ENCODE measurements at places on chromosomes 11 and 22. TPM values are rescaled to one million over a fixed set of nuclear protein-coding genes. Genes with fewer than 3 reads are reported as not detected.

GRCh38 chr11:35168671-35169070 lies 29.7 kb downstream of the CD44 start:
- no peak overlapping the region for H3K4me3 ChIP-seq
- no peaks in the 10 kb centered on the region for H3K27me3 ChIP-seq
- DNase-seq: no peak
- H3K4me1 ChIP-seq: peaks cover 75% of the 10 kb centered on the region
- no peaks in the 10 kb centered on the region for H3K36me3 ChIP-seq

The OR56A3 gene
- total RNA-seq: not detected

The KRTAP5-3 gene
- not detected for total RNA-seq

GRCh38 chr11:116888024-116888423 lies 50.6 kb upstream of the APOA1 start:
- DNase-seq: no peak
- peaks cover under 1% of the 10 kb centered on the region for H3K36me3 ChIP-seq
- H3K27me3 ChIP-seq: no peaks in the 10 kb centered on the region

The PKP3 gene
- total RNA-seq: 64.3 TPM

DNA sequence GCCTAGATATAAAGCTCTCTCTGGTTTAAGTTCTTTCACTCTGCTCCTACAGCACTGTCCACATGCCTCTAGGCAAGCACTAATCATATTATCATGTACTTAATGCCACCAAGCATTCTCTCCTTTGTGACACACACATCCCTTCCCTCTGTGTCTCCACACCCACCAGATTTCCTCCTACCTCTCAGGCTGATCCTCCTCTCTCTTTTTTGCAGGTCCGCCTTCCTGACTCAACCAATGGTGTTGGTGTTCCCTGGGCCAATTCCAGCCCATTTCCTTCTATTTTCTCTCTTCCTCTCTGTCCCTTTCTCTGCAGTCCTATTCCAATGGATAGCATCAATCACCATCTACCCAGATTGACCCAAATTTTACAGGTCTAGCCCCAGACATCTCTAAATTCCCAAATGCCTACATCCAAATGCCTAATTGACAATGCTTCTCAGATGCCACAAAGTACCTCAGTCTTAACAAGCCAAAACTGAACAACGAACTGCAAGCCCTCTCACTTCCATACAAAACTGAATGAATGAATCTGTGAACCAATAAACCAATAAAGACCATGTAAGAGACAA lies 504 bp upstream of the ZNF215 start:
- H3K4me3 ChIP-seq: peak overlapping the region; percentile 61
- no peaks in the 10 kb centered on the region for H3K36me3 ChIP-seq
- no peak for DNase-seq
- H3K27ac ChIP-seq: no peak overlapping the region
- peaks cover 3% of the 10 kb centered on the region for H3K4me1 ChIP-seq

GRCh38 chr11:107785401-107785800 lies 73.2 kb downstream of the SLC35F2 start:
- H3K27ac ChIP-seq: no peak overlapping the region
- no peak for DNase-seq
- no peaks in the 10 kb centered on the region for H3K36me3 ChIP-seq
- H3K27me3 ChIP-seq: no peaks in the 10 kb centered on the region

The WT1 gene
- total RNA-seq: not detected

- H3K4me3 ChIP-seq: no peak overlapping the region
- no peaks in the 10 kb centered on the region for H3K4me1 ChIP-seq
- no peak overlapping the region for H3K27ac ChIP-seq
- no peaks in the 10 kb centered on the region for H3K36me3 ChIP-seq
- no peaks in the 10 kb centered on the region for H3K27me3 ChIP-seq
These were observed 94.4 kb downstream of the SLC1A2 start for GRCh38 chr11:35324981-35325380.

GRCh38 chr11:75668451-75669297 lies at the start of gene MAP6:
Gene MAP6 (minus strand): TSS chr11:75669038. CDS start chr11:75668369, 669 bp downstream.
- H3K36me3 ChIP-seq: no peaks in the 10 kb centered on the region
- peaks cover 15% of the 10 kb centered on the region for H3K4me1 ChIP-seq
- no peak for DNase-seq
- no peak within 1 kb of the TSS for H3K27ac ChIP-seq

GRCh38 chr11:111976119-111976766 lies 39.1 kb downstream of the DIXDC1 start:
- H3K27me3 ChIP-seq: no peaks in the 10 kb centered on the region
- peak overlapping the region; percentile 83 for H3K27ac ChIP-seq
- H3K4me1 ChIP-seq: peaks cover 22% of the 10 kb centered on the region
- H3K36me3 ChIP-seq: no peaks in the 10 kb centered on the region

The APOA4 gene
- total RNA-seq: not detected

The ANO3 gene
- total RNA-seq: 0.57 TPM

The TSSK2 gene
- not detected for total RNA-seq

The SPTBN2 gene
- 14.9 TPM for total RNA-seq

GRCh38 chr11:61552108-61552635 lies 28.7 kb downstream of the SYT7 start:
- peaks cover 7% of the 10 kb centered on the region for H3K4me1 ChIP-seq
- H3K27ac ChIP-seq: no peak overlapping the region
- no peaks in the 10 kb centered on the region for H3K36me3 ChIP-seq
- H3K4me3 ChIP-seq: no peak overlapping the region

- no peak for DNase-seq
- H3K27ac ChIP-seq: no peak overlapping the region
- H3K4me3 ChIP-seq: no peak overlapping the region
- no peaks in the 10 kb centered on the region for H3K27me3 ChIP-seq
These were observed 64.7 kb downstream of the BDNF start for GRCh38 chr11:27635567-27636037.

Data from upper lobe of left lung (tissue), 6 donors.